ENCODE measurements at places on chromosomes 4 and X. TPM values are rescaled to one million over a fixed set of nuclear protein-coding genes. Genes with fewer than 3 reads are reported as not detected.

DNA sequence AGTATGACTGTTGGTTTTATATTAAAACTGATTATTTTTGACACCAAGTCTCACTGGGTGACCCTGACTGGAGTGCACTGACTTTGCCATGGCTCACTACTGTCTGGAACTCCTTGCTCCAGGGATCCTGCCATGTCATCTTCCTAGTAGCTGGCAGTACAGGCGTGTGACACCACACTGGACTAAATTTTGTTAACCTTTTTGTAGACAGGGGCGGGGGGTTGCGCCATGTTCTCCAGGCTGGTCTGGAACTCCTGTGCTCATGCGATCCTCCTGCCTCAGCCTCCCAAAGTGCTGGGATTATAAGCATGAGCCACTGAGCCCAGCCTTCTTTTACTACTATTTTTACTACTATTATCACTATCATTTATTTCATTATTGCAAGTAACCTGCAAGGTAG, 8.9 kb downstream of the XAGE1A start:
- H3K27ac ChIP-seq, result no peak overlapping the region
- H3K4me3 ChIP-seq, result no peak overlapping the region
- no peak for DNase-seq
- H3K4me1 ChIP-seq, result no peaks in the 10 kb centered on the region

MTCP1 gene
- total RNA-seq, result 3.1 TPM

DNA sequence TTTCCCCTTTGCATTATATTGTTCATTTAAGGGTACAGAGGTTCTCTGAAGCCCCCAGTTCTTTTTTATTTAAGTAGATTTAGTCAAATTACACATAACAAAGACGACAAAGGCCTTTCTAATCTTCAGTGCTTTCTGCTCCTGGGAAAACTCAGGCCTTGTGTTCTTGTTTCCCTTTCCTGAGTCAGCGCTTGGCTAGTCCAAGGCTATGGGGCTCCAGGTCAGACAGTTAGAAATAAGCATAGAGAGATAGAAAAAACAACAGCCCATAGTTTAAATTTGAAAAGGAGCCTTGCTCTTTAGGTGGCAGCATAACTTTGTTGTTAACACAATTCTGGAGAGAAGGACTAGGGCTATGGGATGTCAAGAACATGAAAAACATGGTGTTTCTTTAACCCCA, 97.3 kb downstream of the PPP1R2C start:
- no peaks in the 10 kb centered on the region for H3K4me1 ChIP-seq
- H3K27ac ChIP-seq, result no peak overlapping the region
- DNase-seq, result no peak
- H3K36me3 ChIP-seq, result no peaks in the 10 kb centered on the region
- H3K4me3 ChIP-seq, result no peak overlapping the region
- no peaks in the 10 kb centered on the region for H3K27me3 ChIP-seq

GRID2 gene
- not detected for total RNA-seq

ART3 gene
- total RNA-seq, result 2.7 TPM

Data from esophagus squamous epithelium (tissue), 5 donors.